ENCODE measurements at places on chromosomes 5 and 9. TPM values are rescaled to one million over a fixed set of nuclear protein-coding genes. Genes with fewer than 3 reads are reported as not detected.

DNA sequence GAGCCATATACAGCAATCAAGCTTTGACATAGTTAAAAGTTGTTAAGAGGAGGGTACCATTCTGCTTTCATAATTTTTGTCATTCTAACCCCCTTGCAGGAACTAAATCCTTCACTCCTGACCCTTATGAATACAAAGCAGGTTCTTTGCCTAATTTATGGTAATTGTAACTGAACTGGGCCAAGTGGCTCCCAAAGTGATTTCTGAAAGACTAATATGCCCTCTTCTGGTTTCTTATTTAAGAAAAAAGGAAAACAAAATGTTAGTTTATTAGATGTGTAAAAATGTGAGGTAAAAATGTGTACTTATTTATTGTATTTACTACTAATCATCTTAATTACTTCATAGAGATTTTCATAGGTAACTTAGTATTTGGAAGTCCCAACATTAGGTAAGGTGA, 268.5 kb downstream of the BNC2 start:
- H3K27ac ChIP-seq: no peak overlapping the region
- no peaks in the 10 kb centered on the region for H3K27me3 ChIP-seq
- H3K4me1 ChIP-seq: no peaks in the 10 kb centered on the region
- no peaks in the 10 kb centered on the region for H3K36me3 ChIP-seq

DNA sequence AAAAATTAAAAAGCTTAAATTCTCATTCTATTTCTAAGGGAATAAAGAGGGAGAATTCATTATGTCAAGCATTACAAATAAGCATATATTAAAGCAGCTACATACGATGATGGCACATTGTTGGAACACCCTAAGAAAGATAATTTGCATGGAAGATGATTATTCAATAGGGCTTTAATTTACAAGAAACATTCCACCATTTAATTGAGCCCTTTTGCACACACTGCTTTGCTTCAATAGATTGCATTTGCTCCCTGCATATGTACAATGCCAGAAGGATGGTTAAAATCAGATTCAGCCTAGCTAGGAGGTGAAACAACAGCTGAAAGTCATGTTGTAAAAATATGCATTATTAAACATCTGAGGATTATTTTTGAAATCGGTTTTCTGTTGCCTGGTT, 21.8 kb downstream of the KIAA1958 start:
- no peak overlapping the region for H3K27ac ChIP-seq
- no peak for DNase-seq
- H3K4me1 ChIP-seq: no peaks in the 10 kb centered on the region
- H3K36me3 ChIP-seq: no peaks in the 10 kb centered on the region

DNA sequence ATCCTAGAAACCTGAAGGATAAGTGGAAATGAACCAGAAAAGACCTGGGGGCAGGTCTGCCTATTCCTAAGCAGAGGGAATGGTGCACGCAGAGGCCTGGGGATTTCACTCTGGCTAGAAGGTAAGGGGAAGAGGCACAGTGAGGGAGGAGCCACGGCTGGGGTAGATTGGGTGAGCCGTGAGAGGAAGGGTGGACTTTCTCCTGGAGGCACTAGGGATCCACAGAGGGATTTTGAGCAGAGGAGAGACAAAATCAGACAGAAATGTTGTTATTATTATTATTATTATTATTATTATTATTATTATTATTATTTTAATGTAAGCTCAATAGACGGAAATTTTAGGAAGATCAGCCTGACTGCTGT, 3.0 kb upstream of the ADGRD2 start:
- no peaks in the 10 kb centered on the region for H3K36me3 ChIP-seq
- H3K27ac ChIP-seq: no peak overlapping the region
- no peak overlapping the region for H3K4me3 ChIP-seq
- no peaks in the 10 kb centered on the region for H3K27me3 ChIP-seq
- no peaks in the 10 kb centered on the region for H3K4me1 ChIP-seq

GRCh38 chr5:67974054-67974453, 241.5 kb upstream of the PIK3R1 start:
- H3K27ac ChIP-seq: no peak overlapping the region
- no peaks in the 10 kb centered on the region for H3K36me3 ChIP-seq
- no peak for DNase-seq
- peaks cover 4% of the 10 kb centered on the region for H3K4me1 ChIP-seq
- H3K27me3 ChIP-seq: no peaks in the 10 kb centered on the region

- peak; percentile 63 for DNase-seq
- no peaks in the 10 kb centered on the region for H3K27me3 ChIP-seq
- no peaks in the 10 kb centered on the region for H3K36me3 ChIP-seq
- no peaks in the 10 kb centered on the region for H3K4me1 ChIP-seq
- H3K27ac ChIP-seq: peak within 1 kb of the TSS; percentile 90
Observed at GRCh38 chr9:96383165-96383942, at the start of gene SLC35D2. Gene SLC35D2, minus strand, starts transcription at chr9:96383711. Its CDS starts 77 bp downstream, at chr9:96383634.

Gene KCNV2
- not detected for total RNA-seq

Gene WNT8A
- total RNA-seq: not detected

DNA sequence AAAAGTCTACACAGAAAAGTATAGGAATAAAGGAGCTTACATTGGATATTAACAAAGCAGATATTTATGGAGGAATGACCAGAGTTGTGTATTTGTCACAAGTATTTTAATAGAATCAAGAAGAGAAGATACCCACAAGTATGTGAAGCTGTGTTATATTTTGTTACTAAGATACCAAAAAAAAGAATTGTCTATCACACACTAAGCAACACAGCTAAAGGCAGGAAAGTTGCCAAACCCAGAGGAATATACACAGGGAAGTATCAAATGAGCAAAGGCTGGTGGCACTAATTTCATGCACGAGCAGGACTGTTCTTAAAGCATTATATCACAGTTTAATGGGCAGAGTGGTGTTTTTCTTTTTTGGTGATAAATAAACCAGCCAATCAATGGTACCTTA, 30.9 kb upstream of the RAI14 start:
- no peaks in the 10 kb centered on the region for H3K36me3 ChIP-seq
- no peaks in the 10 kb centered on the region for H3K27me3 ChIP-seq
- no peak overlapping the region for H3K4me3 ChIP-seq

Data from uterus (tissue), 4 donors.